ENCODE measurements at places on chromosomes 12 and 14. TPM values are rescaled to one million over a fixed set of nuclear protein-coding genes. Genes with fewer than 3 reads are reported as not detected.

GRCh38 chr14:88012495-88012894, 7.6 kb downstream of the GPR65 start:
- H3K36me3 ChIP-seq = no peaks in the 10 kb centered on the region
- H3K4me1 ChIP-seq = no peaks in the 10 kb centered on the region
- H3K4me3 ChIP-seq = no peak overlapping the region
- DNase-seq = no peak
- no peak overlapping the region for H3K27ac ChIP-seq
- no peaks in the 10 kb centered on the region for H3K27me3 ChIP-seq

Gene SAV1
- total RNA-seq = 25.0 TPM

- peak overlapping the region; percentile 88 for H3K27ac ChIP-seq
- no peaks in the 10 kb centered on the region for H3K36me3 ChIP-seq
- H3K4me1 ChIP-seq = peaks cover 88% of the 10 kb centered on the region
- no peak for DNase-seq
- no peak overlapping the region for H3K4me3 ChIP-seq
These were observed 64.8 kb downstream of the PPP2R5C start for GRCh38 chr14:101826351-101826750.

DNA sequence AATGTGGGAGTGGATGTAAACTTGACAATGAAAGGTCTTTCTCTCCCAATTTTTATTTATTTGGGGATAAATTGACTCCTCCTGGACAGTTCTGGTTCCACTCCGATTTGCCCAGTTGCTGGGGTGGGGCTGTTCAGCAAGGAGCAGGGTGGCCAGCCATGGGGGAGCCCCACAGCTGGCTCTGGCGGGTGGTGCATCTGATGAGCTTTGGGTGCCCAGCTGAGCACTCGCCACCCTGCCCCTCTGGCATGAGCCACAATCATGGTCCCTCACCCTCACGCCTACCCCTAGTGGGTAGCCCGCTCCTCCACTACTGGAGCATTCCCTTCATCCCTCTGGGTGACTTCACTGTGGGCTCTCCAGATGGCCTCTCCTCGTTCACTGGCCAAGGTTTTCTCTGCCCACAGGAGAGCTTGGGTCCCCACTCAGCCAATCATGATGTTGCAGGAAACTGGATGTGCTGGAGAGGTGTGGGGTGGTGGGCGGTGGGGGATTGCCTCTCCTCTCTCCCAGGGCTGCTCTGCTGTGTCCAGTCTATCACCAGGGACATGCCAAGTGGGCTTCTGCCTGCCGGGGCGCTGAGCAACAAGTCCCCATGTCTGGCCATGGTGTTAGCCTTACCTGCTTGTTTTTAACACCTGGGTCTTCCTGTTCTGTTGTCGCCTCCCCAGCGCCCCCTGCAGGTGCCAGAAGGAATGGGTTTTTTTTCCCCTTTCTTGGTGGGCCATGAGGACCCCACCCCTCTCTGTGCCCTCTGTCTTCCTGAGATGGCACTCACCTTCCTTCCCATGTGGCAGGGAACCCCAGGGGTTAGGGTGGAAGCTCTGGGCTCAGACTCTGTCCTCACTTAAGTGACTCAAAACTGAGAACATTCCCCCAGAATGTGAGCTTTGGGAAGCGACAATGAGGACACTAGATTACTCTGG, 3.4 kb downstream of the CYP46A1 start:
- no peak overlapping the region for H3K27ac ChIP-seq
- DNase-seq = no peak
- H3K4me1 ChIP-seq = peaks cover 18% of the 10 kb centered on the region
- no peak overlapping the region for H3K4me3 ChIP-seq
- H3K27me3 ChIP-seq = no peaks in the 10 kb centered on the region

DNA sequence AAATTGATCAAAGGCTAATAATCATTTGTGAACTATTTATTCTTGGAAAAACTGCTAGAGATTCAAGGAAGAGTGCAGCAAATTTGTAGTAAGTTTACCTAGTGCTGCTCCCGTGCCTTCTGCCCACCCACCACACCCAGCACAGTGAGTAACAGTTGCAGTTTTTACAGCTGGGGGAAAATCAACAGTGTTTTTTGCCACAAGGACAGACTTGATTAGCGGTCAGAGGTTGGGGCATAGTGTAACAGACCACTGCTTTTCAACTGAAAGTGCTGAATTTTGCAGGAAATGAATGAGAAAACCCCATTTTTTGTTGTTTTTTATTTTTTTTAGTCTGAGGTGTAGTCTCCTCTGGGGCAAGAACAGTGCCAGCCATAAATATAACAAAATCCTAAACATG, 7.5 kb upstream of the KLRK1 start:
- H3K4me3 ChIP-seq = no peak overlapping the region
- no peaks in the 10 kb centered on the region for H3K27me3 ChIP-seq
- peaks cover 24% of the 10 kb centered on the region for H3K4me1 ChIP-seq
- H3K27ac ChIP-seq = no peak overlapping the region

Gene PAX9
- 70.1 TPM for total RNA-seq

- no peak overlapping the region for H3K4me3 ChIP-seq
- H3K27me3 ChIP-seq = no peaks in the 10 kb centered on the region
These were observed 29.0 kb downstream of the FAM234B start for GRCh38 chr12:13073173-13073572.

- no peak overlapping the region for H3K27ac ChIP-seq
- H3K4me1 ChIP-seq = no peaks in the 10 kb centered on the region
- H3K27me3 ChIP-seq = no peaks in the 10 kb centered on the region
- no peaks in the 10 kb centered on the region for H3K36me3 ChIP-seq
- H3K4me3 ChIP-seq = no peak overlapping the region
These were observed 37.8 kb upstream of the CRADD start for GRCh38 chr12:93639406-93639805.

DNA sequence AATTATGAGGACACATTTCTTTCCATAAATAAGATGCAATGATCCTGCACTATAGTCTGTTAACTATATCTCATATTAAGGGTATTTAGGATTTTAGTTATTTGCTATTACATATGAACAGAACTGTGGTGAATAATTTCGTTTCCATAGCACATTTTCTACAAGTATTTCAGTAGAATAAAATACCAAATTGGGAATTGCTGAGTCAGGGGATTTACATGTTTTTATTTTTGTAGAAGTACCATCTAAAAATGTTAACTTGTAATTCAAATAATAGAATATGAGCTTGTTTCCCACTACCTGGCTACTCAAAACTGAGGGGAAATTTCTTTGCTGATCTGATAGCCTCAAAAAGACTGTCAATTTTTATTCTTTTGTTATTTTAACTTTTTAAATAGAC, 124.1 kb downstream of the SCAF11 start:
- H3K4me1 ChIP-seq = no peaks in the 10 kb centered on the region
- H3K27ac ChIP-seq = no peak overlapping the region
- no peaks in the 10 kb centered on the region for H3K36me3 ChIP-seq
- H3K27me3 ChIP-seq = no peaks in the 10 kb centered on the region

All from esophagus squamous epithelium (tissue), 5 donors.